ENCODE measurements at places on chromosomes 13 and 19.

GRCh38 chr13:34748073-34748472 lies 194.0 kb upstream of the NBEA start:
- DNase-seq = peak; percentile 26

DNA sequence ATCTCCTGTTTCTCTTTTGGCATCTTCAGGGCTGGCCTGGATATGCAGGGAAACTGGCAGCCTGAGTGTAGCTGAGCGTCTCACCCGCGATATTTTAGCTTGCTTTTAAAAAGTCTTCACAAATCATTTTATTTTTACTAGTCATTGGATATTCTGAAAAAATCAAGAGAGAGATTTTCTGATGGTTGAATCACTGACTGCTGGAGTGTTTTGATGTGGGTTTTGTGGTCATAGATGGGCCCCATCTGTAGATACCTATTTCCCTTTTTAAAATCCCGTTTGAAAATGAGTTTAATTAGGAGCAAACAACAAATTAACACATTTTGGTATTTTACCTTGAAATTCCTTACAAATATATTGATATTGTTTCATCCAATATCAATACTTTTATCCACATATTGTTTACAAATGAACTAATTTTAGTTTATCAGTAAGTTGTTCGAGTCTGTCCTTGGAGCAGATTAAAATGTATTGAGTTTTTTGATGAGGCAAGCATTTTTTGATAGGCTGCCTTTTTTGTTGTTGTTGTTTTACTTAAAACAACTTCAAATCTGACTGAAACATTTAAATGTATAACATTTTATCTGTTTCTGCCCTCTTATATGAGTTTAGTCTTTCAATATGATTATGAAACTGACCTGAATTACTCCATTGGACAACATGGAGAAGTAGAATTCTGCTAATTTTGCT lies 21.5 kb upstream of the OXGR1 start:
- no peak for DNase-seq

- no peak for DNase-seq
Observed at GRCh38 chr19:10517361-10517759, at the start of gene S1PR5. TSS of gene S1PR5 (minus strand) at chr19:10517447. CDS start at chr19:10515011, 2,436 bp downstream.

- no peak for DNase-seq
Observed at GRCh38 chr19:12880551-12881171, 588 bp downstream of the DNASE2 start.

GRCh38 chr19:1076951-1077350 lies 10.0 kb downstream of the ARHGAP45 start:
- peak; percentile 73 for DNase-seq

- DNase-seq = no peak
Observed at GRCh38 chr13:74253161-74253560, 119.0 kb upstream of the KLF12 start.

GRCh38 chr13:38429916-38430315 lies 80.3 kb downstream of the UFM1 start:
- DNase-seq = no peak

DNA sequence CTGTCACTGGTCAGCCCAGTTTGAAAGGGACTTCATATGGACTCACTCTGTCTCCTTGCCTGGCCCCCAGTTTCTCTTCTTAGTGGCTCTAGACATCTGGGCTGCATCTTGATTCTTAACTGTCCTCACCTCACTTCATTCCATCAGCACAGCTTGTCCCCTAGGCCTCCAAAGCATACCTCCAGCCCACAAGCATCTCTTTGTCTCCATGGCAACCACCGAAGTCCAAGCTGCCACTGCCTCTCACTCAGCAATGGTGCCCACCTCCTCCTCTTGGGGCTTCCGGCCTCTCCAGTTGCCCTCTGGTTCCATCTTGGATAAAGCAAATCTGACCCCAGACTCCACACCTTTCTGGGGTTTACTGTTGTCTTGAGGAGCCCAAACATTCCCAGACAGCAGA lies 9.9 kb upstream of the KLHL26 start:
- no peak for DNase-seq

- DNase-seq = no peak
Observed at GRCh38 chr13:69565334-69565733, 542.3 kb upstream of the ATXN8OS start.

- DNase-seq = no peak
Observed at GRCh38 chr13:113098162-113098732, 7.3 kb upstream of the F7 start.

DNA sequence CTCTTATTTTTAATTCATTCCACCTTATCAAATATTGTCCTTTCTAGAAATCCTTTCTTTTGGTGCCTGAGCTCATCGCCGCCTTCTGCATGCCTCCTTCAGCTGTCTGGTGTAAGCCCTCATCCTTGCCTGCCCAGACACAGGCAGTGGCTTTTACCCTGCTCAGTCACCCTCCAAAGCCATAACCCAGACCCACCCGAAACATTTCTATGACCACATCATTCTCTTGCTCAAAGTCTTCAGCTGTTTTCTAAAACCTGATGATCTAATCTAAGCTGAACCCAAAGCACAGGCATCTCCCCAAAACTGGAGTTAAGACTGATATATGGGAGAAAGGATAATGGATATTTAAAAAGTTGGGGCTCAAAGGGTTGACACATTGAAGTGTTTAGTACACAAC lies 753.7 kb upstream of the SGCG start:
- no peak for DNase-seq

- DNase-seq = no peak
Observed at GRCh38 chr13:106233134-106233735, 302.2 kb downstream of the EFNB2 start.

GRCh38 chr19:39212375-39212742 lies 8.3 kb upstream of the SYCN start:
- DNase-seq = no peak

DNA sequence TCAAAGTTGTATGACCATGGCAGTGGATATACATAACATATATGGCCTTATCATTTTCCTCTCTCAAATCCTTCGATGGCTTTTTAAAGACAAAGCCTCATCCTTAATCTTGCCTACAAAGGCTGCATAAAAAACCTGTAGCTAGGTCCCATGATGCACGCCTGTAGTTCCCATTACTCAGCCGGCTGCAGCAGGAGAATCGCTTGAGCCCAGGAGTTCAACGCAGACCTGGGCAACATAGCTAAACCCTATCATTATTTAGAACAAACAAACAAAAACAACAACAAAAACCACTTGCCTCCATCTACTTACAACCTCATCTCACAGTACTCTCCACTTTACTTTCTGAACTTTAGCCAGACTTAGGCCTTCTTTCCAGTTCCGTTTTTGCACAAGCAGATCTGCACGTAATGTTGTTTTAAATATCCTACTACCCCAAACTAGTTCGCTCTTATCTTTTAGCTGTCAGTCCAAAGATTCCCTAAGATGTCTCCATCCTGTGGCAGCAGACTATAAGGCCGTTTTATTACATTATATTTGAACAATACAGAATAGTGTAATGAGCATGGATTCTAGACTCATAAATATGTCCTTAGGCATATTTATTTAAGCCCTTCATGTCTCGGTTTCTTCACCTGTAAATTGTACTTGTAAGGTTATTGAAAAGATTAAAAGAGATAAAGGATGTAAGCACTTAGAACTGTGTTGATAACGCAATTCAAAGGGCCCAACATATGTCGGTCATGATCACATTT lies 969 bp upstream of the POMP start:
- DNase-seq = no peak

- no peak for DNase-seq
Observed at GRCh38 chr13:30113983-30114570, 193.3 kb downstream of the KATNAL1 start.

DNA sequence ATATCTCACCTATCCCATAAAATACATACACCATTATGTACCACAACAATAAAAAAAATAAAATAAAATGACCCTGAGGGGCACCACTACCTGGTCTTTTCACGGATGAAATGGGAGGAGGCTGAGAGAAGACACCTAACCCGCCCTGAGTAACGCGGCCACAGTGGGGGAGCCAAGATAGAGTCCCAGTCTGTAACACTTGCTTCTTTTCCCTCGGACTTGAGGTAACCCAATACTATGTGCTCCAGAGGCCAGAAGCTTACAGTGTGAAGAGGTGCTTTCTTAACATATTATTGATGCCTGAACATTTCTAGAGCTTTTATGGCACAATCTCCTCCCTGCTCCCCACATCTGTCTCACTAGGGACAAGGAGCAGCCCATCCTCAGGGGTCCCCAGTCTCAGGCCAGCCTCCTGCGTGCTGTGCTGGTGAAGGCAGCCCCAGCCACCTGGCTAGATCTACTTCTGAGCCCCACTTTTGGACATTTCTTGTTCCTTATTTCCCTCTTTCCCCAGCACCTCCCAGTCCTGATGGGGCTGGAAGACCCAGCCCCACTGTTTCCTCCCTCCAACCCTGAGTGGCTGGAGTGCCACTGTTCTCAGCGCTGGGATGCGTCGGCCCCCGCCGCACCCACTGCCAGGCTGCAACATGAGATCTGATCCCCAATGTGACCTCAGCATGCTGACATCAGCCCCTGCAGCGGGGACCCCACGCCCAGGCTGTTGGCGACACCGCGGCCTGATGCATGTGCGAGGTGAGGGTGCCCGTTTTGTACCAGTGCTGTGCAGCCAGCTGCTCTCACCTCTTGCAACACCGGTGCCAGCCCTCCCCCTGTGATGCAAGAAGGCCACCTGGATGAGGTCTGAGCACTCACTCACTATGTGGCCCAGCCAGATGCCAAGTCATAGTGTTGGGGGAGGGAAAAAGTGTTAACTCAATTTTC lies 143.3 kb downstream of the DCLK1 start:
- no peak for DNase-seq

GRCh38 chr13:75371203-75371602 lies 110.8 kb downstream of the TBC1D4 start:
- DNase-seq = no peak

DNA sequence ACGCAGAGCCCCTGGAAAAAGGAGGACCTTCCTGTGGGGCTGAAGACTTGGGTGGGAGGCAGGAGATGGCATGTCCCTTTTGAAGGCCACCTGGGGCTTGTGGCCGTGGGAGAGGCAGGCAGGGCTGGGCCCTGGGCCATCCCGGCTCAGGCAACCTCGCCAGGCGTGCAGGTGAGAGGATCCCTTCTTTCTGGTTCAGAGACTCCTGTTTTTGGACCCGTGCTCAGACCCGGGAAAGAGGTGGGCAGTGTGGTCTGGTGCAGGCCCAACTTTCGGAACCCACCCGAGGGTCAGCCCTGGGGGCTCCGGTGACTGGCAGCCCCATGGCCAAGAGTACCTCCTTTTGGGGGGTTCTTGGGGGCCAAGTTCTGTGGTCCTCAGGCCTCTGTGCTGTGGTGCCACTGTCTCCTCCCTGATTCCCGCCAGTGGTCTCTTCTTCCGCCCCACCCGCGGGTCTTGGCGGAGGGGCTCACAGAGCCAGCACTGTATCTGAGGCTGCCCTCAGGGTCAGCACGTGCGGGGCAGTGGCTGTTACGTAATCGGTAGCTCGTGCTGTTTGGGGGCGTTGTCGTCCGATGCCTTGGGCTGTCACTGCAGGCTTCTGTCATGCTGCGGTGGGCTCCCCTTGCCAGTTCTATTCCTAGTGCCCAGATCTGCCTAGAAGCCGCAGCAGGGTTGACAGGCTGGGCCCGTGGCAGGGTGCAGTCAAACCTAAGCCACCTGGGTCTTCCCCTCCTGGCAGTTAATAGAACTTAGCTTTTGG lies 42.7 kb downstream of the KDM4B start:
- no peak for DNase-seq

DNA sequence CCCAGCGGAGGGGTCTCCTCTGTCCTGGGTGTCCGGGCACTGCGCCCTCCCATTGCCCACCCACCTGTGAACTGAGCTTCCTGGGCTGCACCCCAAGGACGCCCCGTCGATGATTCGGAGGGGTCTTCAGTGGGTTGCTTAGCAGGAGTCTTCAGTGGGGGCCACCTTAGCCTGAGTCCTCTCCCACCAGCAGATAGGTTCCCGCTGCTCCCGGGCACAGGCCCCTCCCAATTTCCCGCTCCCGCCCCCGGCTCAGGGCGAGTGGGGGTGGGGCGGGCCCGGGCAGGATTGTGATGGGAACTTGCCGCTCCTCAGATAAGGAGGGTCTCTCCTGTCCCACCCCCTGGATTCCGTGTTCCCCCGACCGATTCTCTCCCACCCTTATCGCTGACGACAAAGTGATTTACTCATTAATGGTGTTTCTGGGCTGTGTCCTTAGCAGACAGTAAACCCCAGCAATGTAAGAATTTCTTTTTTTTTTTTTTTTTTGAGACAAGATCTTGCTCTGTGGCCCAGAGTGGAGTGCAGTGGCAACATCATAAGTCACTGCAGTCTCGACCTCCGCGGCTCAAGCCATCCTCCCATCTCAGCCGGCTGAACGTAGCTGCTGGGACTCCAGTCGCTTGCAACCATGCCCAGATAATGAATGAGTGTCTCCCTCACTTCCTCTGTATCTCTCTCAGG lies 655 bp upstream of the S1PR5 start:
- DNase-seq = no peak

DNA sequence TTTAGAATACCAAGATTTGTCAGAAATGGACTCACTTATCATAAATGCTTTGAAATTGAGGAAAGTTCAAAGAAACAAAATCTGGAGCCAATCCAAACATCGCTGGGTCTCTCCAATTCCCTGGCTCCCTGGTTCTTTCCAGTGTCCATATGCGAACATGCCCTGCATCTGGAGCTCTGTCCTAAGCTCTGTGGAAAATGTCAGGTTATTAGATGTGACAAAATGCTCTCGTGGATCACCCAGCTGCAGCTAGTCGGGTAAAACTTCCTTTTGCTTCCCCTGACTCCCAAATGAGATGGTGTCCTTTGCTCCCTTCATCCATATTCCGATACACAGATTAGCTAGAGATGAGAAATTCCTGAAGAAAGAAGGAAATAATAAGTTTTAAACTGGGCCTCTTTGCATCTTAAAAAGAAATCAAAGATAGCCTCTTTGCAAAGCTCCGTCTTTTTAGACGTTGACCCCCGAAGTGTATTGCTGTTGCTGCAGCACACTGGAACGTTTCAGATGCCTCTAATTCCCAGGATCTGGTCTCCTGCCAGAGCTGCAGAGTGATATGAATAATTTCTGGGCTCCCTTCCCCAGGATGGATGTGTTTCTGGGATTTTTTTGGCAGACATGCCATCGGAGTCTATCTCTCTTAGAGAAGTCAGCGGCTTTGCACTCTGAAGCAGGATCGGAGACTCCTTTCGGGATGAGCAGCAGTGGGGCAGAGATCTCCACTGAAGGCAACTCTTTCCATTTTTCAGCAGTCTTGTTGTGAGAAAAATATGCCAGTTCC lies 102.9 kb downstream of the TEX26 start:
- DNase-seq = no peak
